Hypothalamus (tissue), 51 donors: ENCODE measurements at places on chromosomes 3 and 15.
A peak's percentile ranks its signal among the peaks of the same experiment; 100 is the strongest.

DNA sequence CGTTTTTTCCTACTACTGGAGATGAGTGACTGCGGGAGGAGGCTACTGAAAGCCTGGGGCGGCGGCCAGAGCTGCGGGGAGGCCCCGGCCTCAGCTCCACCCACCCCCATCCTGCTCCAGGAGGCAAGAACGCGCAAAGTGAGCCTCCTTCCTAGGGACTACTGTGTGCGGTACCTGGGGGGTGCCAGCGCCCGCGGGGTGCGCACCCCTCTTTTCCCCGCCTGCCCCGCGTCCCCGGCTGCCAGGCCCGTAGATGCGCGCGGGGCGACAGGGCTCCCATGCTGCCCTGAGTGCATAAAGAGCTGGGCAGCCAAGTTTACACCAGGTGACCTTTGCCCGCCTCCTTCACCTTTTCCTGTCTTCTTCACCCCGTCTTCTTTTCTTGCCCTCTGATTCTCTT is 2.5 kb upstream of the USF3 start:
- no peak for DNase-seq

DNA sequence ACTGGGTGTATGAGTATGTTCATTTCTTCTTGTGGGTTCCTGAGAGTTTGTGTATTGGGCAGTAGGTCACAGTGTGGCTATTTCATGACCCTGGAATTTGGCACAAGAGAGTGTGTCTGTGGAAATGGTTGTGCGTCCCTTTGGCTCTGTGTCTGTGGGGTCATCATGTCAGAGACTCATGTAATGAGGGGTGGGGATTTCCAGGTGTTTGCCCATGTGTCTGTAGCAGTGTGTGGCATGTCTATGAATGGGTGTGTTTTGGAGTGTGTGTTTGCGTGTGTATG is 1.3 kb upstream of the GATA2 start:
- DNase-seq: no peak

DNA sequence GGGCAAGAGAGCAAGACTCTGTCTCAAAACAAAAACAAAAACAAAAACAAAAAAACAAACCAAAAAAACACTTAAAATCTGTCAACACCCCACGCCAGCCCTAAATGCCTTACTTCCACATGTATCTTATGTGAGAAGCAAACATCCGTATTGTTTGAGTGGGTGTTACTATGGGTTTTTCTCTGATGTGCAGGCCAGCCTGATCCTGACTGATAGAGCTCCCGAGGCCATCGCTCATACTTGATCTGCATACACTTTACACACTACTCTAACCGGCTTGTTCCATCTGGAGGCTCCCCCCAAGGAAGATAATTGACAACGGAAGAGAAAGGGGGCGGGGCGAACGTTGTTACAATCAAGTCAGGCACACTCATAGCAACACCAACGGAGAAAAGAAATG is 237.4 kb downstream of the TBL1XR1 start:
- DNase-seq: no peak

DNA sequence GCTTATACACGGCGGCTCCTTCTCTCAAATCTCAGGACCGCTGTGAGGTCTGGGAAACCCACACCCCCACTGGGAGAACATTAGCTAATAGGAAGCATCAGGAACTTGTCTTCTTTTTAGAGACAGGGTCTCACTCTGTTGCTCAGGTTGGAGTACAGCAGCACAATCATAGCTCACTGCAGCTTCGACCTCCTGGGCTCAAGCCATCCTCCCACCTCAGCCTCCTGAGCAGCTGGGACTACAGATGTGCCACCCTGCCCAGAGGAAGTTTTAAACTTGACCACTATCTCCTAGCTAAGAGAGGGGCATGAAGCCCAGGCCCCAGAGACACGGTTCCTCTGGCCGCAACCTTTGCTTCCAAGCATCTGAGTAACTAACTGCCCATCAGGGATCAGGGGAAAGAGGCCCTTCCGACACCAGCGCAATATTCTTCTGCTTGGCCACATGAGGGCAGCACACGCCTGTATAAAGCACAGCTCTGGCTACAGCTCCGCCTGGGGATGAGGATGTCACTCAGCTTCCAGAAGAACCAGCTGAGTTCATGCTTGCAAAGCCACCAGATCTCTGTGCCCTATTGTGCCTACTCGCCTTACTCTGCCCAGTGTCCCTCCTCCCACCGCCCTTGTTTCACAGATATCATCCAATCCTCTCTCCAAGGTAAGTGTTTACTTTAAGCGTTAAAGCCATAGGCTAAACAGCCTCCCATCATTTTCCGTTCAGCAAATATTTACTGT is 57.6 kb upstream of the SLC6A11 start:
- peak; percentile 31 for DNase-seq

DNA sequence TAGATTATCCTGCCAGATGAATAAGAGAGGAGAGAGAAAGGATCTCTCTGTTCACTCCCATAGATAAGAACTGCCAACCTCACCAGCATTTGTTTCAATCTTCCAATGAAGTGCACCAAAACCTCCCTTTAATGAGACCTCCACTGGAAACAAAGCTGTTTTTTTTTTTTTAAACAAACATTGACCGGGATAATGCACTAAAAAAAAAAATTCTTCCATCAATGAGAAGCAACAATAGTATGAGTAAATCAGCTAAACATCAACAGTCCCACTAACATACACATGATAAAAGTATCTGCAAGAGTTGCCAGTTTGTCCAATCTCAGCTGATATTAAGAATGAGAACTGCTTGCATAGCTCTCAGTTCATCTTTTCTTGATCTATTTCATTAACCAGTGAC is 19.9 kb downstream of the TJP1 start:
- DNase-seq: no peak

- DNase-seq: no peak
Measured at GRCh38 chr3:193225302-193226125, 15.5 kb upstream of the PLAAT1 start.

DNA sequence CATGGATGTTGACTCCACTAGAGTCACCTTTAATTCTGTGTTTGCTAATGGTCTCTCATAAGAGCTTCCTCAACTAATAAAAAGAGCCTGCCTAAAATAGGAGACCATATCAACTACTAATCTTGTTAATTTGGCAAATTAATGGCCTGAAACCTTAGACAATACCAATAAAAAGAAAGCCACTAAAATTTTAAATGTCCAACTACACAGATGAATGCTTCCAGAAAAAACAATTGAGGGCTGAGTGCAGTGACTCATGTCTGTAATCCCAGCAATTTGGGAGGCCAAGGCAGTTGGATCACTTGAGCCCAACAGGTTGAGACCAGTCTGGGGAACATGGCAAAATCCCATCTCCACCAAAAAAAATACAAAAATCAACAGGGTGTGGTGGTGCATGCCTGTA is 230.9 kb downstream of the NSUN3 start:
- DNase-seq: no peak

DNA sequence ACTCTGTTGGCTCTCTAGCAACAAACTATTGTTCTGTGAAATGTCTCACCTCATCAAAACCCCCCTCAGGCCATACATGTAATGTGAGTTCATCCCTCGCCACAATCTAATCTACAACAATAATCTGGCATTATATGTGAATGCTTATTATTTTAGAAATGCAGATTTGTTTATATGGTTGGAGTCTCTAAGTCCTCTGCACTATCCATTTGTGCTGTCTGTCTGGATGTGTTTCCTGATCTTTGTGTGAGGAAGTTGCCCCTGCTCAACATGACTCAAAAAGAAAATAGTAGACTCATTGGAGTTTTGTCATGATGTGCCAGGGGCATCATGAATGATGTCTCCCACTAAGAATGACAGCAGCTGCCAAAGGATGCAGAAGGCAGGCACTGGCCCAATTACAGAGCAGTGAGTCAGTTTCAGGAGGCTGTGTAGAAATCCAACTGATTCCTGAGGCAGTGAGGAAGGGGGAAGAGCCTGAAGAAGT is 161.6 kb upstream of the PDZRN3 start:
- peak; percentile 23 for DNase-seq

GRCh38 chr15:62400778-62401177 is 235.7 kb upstream of the C2CD4B start:
- no peak for DNase-seq

- no peak for DNase-seq
Measured at GRCh38 chr15:79602731-79603130, 170.6 kb downstream of the MINAR1 start.

DNA sequence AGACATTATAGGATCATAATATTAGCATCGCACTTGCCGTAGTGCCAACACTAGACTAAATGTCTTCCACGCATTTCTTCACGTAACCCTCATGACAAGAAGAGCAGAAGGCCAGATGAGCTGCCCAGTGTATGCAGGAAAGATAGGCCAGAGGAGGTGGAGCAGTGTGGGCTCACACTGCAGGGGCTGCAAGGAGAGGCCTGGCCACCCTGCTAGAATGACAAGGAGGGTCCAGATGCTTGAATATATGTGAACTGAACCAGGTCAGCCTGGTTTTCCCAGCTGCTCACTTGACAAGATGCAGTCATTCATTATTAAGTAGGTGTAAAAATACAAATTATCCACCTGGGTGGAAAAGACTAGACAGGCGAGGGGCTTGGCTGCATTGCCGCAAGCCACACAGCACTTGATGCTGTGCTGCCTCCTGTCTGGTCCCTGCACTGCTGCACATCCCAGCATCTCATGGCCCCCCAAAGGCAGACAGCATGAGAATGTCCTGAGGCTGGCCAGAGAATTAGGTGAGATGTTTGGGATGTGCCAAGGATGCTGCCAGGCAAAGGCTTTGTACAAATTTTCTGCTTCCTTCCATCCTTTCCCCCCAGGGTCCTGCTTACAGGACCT is 115.2 kb downstream of the NTRK3 start:
- no peak for DNase-seq

DNA sequence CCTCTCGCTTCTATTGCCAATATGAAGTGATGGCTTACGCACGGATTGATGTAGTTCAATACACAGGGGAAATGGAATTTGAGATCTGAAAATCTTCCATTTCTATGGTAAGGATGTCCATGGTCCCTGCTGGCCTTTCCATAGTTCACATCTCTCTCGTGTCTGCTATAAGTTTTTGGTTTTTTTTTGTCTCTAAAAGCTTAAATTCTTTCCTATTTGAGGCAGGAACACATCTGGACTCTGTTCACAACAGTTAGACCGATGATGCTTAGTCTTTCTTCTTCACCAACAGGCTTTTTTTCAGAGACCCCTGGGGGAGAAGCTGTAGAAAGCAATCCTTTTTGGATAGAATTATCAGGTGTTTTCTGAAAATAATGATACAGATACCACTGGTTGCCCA is 108.1 kb downstream of the XXYLT1 start:
- DNase-seq: no peak

DNA sequence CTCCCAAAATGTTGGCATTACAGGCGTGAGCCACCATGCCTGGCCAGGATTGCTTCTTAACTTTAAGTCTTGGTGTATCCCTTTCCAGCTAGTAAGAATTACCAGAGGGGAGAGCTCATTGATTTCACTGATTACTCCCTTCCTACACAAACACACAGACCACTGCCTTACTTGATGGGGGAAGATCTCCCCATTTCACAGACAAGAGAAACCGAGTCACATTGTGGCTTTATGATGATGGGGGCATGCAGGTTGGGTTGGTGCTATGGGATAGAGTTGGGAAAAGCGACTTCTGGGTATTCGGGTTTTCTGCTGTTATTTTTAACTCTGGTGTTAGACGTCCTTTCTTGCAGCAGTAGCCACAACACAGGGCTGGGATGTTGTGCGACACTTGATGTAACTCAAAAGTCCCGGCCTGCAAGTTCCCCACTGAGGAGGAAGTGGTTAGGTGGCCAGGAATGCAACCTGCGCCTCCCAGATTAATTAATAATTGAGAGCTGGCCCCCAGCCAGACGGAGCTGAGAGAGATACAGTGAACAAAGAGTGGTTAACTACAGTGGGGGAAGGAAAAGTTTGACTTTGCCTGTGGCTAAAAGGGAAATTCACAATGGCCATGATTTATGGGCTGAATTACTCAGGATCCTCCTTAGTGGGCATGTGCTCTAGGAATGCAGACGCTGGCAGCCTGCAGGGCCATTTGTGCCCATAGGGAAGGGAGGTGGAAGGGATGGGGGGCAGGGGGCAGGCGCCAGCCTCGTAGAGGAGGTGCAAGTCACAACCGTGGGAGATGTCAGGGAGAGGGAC is 63.6 kb downstream of the SMAD6 start:
- no peak for DNase-seq

DNA sequence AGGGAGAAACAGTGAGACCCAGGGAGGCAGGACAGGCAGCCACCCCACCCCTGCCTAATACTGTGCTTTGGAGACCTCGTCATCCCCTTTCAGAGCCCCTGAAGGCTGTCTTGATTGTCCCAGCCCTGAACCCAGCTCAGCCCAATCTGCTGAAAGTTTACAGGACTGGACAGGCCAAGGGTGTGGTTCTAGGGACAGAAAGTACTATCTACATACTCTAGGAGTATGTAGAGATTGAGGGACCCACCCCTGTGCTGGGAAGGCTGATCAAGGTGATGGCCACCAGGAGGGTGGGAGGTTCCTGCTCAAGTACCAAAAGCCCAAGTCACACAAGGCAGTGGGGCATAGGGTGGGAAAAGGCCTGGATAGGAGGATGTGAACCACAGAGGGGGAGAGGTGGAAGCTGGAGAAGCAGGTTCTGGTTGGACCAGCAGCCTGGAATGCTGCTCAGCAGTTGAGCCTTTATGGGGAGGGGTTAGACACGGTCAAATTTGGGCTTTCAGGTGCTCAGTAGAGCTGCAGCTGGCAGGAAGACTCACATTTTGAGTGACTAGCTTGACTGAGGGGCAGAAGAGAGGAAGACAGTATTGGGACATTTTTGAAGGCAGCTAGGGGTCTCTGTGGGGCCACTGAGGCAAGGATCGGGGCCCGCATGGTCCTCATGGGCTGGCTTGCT is 6.7 kb downstream of the NBEAL2 start:
- DNase-seq: no peak

DNA sequence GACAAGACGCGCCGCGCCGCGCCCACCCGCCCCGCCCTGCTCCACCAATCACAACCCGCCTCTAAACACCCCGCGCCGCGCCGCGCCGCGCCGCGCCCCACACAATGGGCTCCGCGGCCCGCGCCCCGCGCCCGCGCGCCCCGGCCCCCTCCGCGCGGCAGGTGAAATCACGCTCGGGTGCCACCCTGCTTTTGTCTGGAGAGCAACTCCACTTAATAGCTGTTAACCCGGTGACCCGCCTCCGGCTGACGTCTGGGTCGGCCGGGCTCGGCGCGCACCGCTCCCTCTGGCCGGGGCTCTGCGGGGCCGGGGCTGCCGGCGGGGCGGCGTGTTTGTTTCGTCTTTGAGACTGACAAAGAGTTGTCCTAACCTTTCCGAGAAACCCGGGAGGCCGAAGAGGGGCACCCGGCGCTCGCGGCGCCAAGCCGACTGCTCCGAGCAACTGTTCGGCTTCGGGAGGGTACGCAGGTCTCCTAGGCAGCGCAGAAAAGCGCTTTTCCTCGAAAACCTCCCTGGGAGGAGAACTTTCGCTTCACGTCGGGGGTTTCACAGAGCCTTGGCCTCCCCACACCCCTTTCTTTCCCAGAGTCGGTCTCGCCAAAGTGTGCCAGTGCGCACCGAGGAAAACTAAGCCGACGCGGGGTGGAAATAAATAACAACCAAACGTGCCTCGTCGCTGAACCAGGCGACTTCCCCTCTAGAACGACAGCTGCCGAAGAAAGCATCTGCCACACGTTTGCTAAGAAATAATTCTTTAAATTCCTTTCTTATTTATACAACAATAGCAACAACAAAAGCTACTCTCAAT is 518.4 kb downstream of the FOXP1 start:
- peak; percentile 76 for DNase-seq
